ENCODE measurements at places on chromosomes 1 and 21.

DNA sequence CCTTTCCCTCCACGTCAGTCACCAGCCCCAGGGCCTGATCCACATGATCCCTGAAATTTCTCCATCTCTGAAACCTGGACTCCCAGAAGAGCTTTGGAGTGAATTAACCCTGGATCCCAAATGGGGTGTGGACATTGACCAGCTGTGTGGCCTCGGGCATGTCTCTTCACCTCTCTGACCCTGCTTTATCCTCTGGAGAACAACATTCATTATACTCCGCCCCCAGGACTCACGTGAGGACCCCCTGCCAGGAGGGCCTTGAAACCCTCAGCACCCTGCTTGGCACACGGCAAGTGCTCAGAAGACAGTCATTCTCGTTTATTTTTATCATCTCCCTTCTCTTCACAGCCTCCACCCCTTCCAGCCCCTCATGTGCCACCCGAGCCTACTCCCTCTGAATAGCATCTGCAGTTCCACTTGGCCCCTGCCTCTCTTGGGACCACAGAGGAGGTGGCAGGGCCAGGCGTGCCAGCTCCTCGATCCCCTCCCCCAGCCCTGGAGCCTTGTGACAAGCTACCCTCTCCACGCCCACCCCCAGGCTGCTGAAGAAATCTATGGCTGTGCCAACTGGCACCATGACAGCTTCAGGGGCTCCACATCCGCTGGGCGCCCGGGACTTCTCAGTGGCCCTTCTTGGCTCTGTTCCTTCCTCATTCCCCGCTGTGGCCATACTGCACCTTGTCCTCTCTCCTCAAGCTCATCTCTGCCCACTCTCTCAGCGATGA is 18.0 kb downstream of the ADGRB2 start:
- no peak for DNase-seq

DNA sequence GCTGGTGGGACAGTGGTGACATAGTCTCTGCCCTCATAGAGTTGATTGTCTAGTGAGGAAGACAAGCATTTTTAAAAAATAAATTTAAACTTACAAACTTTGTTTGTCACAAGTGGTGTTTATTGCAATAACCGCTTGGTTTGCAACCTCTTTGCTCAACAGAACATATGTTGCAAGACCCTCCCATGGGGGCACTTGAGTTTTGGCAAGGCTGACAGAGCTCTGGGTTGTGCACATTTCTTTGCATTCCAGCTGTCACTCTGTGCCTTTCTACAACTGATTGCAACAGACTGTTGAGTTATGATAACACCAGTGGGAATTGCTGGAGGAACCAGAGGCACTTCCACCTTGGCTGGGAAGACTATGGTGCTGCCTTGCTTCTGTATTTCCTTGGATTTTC is 58.4 kb downstream of the LAMC2 start:
- no peak for DNase-seq

GRCh38 chr1:161166669-161167548 is 683 bp downstream of the PPOX start:
- DNase-seq, result no peak

GRCh38 chr1:207519505-207520399 is 23.8 kb downstream of the CR1 start:
- DNase-seq, result no peak

- no peak for DNase-seq
Observed at GRCh38 chr1:78554840-78555239, 64.1 kb downstream of the PTGFR start.

- DNase-seq, result no peak
Observed at GRCh38 chr1:48675251-48675650, 101.4 kb downstream of the BEND5 start.

DNA sequence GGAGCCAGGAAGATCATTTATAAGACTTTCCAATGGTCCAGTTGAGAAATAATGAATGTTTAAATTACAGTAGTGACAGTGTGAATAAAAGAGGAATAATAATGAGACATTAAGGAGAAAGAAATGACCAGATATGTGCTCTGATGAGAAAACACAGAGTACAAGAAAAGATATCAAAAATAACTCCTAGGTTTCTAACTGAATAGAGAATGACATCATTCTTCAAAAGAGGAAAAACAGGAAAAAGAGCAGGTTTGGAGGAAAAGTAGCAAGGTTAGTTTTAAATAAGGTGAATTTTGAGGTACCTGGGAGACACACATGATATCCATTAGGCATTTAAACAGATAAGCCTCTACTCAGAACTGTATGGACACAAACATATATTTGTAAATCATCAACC is 55.0 kb downstream of the ANKRD13C start:
- no peak for DNase-seq

- no peak for DNase-seq
Observed at GRCh38 chr21:43210454-43211071, 41.8 kb downstream of the CRYAA start.

GRCh38 chr1:228370439-228370940 is 36.1 kb downstream of the TRIM11 start:
- DNase-seq, result no peak

DNA sequence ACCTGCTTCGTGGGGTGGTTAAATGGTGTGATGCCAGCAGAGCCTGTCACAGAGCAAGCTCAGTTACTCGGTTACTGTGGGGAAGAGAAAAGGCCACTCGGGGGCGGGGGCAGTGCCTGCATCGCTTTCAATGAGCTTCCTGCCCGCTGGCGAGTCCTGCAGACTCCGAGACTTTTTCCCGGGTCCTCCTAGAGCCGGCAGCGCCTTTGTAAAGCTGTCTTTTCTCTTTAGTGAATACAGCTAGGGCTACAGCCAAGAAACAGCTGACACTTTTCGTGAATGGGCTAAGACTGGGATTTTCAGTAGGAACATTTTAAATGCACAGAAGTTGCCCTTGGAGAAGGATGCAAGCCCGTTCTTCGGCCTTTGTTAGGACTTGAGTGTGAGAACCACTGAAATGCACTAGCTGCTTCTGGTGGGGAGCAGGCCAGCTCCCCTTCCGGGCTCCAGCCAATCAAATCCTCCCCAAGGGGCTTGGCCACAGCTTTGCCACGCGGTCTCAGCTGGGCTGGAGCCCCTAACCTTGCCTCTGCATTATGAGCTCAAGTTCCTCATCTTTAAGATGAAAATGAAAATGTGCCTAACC is 23.4 kb upstream of the EFHD2 start:
- no peak for DNase-seq
